Upper lobe of right lung (tissue), 1 donor: ENCODE measurements at places on chromosomes 3 and 15.

- no peak for DNase-seq
Observed at GRCh38 chr3:37492977-37493471, 318.6 kb upstream of the LRRFIP2 start.

- no peak for DNase-seq
Observed at GRCh38 chr3:54630101-54630623, 297.7 kb downstream of the LRTM1 start.

GRCh38 chr3:99868311-99868646 lies 50.6 kb downstream of the CMSS1 start:
- no peak for DNase-seq

DNA sequence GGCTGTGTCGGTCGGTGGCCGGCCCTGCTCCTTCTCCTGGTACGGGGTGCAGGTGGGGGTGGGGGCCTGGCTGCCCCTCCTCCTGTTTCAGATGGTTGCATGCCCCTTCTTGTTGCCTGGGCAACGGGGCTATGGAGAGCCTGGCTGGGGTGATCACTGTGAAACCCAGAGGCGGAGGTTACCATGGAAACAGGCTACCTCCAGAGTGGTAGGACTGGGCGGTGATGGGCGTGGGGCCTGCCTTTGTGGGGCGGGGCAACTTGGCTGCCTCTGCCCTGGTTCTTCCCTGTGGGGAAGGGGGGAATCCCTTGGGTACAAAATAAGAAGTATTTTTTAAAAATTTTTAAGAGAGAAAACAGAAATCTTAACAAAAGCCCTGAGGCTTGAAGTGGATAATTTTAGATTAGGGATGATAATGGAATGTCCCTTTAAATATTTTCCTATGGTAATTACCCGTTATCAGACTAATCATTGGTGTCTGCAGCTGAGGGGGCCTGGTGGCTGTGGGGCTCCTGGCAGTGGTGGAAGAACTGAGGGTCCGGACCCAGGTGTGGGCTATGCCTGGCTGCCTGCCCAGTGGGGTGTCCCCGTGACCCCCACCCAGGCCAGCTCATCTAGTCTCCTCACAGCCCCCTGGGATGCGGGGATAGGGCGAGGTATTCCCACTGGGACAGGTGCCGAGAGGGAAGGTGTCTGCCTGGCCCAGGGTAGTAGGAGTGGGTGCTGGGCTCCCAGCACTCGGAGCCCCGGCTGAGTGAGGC lies 32.5 kb downstream of the PLXNA1 start:
- no peak for DNase-seq

DNA sequence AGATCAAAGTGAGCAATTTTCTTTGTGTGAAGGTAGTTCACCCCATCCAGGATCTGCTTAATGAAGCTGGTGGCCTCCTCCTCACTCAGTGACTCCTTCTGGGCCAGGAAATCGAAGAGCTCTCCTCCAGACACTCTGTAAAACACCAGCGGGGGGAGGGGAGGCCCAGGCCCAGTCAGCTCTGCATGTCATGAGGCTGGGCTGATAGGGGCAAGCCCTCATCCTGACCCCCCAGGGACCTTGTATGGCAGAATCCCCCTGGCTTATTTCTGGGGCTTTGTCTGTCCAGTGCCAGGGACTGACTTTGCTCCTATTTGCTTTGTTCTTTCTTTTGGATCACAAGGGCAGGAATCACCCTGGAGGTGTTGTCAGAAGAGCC lies 74.9 kb downstream of the DAPK2 start:
- no peak for DNase-seq

DNA sequence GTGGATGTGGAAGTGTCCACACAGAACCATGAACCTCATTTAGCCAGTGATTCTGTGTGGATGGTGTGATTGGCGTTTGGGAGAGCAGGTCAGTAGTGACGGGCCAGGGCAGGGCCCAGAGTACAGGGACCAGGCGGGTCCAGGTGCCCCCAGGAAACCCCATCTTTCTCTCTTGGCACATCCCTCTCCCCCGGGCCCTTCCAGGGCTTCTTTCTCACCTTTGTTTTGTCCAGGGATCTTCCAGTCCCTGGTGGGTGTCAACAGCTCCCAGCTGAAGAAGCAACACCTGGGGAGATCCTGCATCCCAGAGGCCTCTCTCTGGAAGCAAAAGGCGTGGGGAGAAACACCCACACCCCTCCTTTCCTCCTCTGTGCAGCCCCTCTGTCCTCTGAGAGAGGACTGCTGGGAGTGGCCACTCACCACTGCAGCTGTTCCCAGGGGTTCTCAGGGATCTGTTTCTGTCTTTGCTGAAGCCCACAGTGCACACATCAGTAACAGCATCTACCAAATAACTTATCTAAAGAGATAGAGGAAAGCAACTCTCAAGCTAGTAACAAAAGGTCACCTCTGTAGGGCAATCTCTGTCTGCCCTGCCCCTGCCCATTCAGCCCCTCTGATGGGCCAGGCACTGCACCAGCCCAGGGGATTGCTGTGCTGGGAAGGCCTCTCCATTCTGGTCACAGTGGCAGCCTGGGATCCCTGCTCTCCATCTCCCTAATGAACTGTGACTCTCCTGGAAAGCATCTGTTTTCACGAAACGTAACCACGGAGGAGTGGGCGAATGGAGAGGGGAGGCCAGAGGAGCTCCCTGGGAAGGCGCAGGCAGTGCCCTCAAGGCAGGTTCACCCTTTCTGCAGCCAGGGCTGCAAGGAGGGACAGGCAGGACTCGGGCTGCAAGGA lies 98.3 kb upstream of the ALDH1A3 start:
- DNase-seq = peak; percentile 37
